CD8-positive, alpha-beta memory T cell (primary cell): ENCODE measurements at places on chromosomes 2 and 18. TPM values are rescaled to one million over a fixed set of nuclear protein-coding genes. Genes with fewer than 3 reads are reported as not detected.

The NEU2 gene
- total RNA-seq = not detected

The MEP1B gene
- total RNA-seq = not detected

The ABCB11 gene
- total RNA-seq = not detected

The PSMA8 gene
- 1.4 TPM for total RNA-seq

The GALNT14 gene
- 0.74 TPM for total RNA-seq

DNA sequence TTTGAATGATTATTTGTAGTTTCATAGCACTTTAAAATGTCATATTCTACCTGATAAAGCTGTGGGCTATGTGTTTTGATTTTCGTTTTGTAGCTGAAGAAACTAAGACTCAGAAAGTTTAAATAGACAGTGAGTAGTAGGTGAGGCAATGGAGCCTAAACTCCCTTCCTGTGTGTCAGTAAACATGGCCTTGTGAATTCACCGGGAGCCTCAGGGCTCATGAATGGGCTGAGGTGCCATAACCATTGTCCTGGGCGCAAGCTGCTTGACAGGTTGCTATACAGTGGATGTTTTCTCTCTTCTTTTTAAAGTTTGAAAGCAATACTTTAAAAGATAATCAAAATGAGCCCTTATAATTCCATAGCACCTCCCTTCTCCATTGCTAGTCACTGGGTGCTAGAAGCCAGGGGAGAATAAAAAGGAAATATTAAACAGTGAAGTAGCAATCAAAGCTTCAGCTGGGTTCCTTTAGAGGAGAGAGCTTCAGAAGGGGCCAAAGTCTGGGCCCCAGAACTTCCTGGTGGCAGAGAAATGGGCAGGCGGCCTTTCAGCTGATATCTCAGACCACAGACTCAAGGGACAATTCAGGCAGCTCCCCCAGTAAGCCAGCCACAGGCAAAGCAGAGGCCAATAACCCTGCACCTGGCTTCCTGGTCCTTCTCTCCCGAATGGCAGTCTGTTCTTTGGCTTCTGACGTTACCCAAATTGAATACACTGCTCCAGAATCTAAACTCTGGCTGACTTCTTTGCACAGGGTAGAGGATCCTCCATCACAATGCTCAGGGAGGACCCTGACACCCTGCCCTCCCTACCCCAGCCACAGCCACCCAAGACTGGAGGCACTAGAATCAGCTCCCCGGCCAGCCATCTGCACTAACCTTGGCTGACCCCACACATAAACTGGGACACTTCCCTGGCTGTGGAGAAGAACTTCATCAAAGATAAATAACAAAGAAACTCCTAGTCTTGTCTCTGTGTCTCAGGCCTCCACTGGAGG is 51.8 kb upstream of the NPAS2 start:
- H3K27me3 ChIP-seq = no peaks in the 10 kb centered on the region
- H3K27ac ChIP-seq = no peak overlapping the region
- no peaks in the 10 kb centered on the region for H3K4me1 ChIP-seq
- H3K36me3 ChIP-seq = no peaks in the 10 kb centered on the region
- DNase-seq = no peak
- H3K4me3 ChIP-seq = no peak overlapping the region

DNA sequence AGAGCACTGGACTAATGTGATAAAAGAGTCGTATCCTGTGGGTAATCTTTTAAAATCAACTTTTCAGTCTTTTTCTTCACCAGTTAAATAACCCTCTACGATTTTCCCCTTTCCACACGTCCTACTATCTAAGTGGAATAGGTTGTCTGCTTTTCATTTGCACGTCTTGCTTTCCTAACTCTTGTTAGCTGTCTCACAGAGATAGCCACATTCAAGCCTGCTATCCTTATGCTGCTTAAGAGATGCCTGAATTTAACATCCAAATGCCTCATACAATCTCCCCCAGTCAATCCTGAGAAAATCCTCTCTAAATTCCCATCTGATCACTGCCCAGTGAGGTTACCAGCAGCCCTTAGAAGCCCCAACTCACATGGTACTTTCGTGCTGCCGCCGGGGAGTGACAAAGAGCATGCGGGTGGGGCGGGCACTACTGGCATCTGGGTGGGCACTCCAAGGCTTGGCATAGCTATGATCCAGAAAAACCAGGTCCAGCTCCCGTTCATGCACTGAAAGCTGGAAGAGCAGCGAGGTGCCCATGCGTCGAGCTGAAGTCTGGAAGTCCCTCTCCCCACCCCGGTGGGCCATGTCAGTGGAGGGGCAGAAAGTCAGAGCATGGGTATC is 1.5 kb downstream of the KANSL3 start:
- peak overlapping the region; percentile 96 for H3K27ac ChIP-seq
- no peak for DNase-seq
- no peaks in the 10 kb centered on the region for H3K27me3 ChIP-seq
- H3K36me3 ChIP-seq = peaks cover 3% of the 10 kb centered on the region
- H3K4me3 ChIP-seq = peak overlapping the region; percentile 96

DNA sequence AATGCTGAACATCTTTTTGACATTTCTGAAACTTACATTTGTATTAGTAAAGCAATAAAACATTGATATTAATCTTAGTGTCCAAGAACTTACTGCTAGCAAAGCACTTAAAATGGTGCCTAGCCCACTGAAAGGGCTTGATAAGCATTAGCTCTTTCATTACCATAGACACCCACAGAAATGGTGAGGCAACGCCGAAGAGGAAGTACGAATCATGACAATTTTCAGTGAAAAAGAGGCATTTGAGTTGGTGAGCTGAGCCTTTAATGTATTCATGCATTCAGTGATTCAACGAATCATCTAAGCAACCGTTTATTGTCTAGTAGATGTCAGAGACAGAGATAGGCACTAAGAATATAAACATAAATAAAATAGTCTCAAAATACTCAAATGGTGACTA is 101.1 kb downstream of the PIGN start:
- no peak for DNase-seq
- H3K27ac ChIP-seq = no peak overlapping the region
- peaks cover 17% of the 10 kb centered on the region for H3K4me1 ChIP-seq

DNA sequence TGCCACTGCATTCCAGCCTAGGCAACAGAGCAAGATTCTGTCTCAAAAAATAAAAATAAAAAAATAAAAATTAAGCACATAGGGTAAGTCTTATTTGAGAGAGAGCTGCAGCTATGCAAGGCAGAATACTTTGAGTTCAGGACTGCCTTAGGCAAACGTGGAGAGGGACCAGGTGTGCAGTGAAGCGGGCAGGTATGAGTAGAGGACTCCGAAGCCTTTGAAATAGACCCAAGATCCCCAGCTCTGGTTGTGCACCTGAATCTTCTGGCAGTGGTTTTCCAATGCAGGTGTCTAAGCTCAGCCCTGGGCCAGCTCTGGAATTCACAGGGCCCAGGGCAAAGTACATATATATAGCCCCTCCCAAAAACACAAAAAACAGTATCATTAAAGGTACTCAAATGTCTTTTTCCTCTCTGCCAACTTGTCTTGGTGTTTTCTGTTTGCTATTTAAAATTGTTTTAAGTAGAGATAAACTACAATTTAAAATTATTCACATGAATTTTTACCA is 21.2 kb downstream of the TGIF1 start:
- H3K27ac ChIP-seq = no peak overlapping the region
- no peak overlapping the region for H3K4me3 ChIP-seq
- H3K27me3 ChIP-seq = no peaks in the 10 kb centered on the region
- H3K4me1 ChIP-seq = peaks cover 12% of the 10 kb centered on the region

DNA sequence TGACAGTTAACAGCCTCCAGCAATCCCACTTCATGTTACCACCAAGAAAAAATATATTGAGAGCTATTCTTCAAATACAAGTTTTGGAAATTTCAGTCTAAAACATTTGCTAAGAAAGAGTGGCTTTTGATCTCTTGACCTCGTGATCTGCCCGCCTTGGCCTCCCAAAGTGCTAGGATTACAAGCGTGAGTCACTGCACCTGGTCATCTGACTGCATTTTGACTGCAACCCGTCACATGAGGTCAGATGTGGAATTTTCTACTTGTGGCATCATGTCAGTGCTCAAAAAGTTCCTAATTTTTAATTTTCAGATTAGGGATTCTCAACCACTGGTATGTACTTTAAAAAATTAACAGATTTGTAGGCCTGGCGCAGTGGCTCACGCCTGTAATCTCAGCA is 9.1 kb upstream of the CLK1 start:
- H3K36me3 ChIP-seq = peaks cover 12% of the 10 kb centered on the region
- peaks cover 5% of the 10 kb centered on the region for H3K4me1 ChIP-seq
- H3K4me3 ChIP-seq = no peak overlapping the region
- no peak overlapping the region for H3K27ac ChIP-seq
